ENCODE measurements at places on chromosomes 7 and 10.

GRCh38 chr7:106959753-106960152 is 84.8 kb upstream of the PRKAR2B start:
- no peak for DNase-seq

DNA sequence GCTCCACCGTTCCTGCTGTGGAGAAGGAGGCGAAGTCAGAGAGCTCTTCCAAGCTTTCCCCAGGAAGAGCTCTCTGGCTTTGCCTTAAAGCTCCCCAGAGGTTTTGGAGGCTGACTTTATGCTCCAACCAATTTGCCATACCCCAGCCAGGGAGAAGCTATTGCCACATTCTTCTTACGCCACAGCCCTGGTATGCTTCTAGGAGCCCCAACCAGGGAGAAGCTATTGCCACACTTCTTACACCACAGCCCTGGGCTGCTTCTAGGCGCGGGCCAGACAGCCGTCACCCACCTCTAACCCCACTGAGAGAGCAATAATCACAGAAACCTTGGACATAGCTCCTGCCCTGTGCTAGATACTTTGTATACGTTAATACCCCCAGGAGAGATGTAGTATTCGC is 951 bp downstream of the ELOVL3 start:
- no peak for DNase-seq

GRCh38 chr7:93013446-93014061 is 104.2 kb downstream of the SAMD9 start:
- no peak for DNase-seq

DNA sequence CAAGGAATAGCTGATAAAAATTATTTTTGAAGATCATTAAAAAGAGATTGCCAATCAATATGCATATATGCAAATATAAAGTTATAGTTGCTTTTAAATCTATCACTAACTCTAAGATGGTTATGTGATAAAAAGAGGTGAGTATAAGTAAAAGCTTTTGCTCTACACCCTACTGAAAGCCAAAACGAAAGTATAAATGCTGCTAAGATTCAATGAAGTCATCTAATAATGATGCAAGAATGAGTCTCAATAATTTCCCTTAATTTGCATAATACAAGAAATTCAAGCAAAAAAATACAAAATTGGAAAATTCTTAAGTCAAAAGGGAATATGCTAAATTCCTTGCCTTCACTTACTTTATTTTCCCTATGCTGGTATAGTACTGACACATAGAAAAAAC is 75.2 kb downstream of the WAPL start:
- DNase-seq: no peak

Measured in urothelium cell line (cell line).